Neural crest cell (in vitro differentiated cells): ENCODE measurements at places on chromosomes 16 and 17. TPM values are rescaled to one million over a fixed set of nuclear protein-coding genes. Genes with fewer than 3 reads are reported as not detected.

- no peak for DNase-seq
These were observed 17.5 kb downstream of the NOS2 start for GRCh38 chr17:27782791-27783206.

DNA sequence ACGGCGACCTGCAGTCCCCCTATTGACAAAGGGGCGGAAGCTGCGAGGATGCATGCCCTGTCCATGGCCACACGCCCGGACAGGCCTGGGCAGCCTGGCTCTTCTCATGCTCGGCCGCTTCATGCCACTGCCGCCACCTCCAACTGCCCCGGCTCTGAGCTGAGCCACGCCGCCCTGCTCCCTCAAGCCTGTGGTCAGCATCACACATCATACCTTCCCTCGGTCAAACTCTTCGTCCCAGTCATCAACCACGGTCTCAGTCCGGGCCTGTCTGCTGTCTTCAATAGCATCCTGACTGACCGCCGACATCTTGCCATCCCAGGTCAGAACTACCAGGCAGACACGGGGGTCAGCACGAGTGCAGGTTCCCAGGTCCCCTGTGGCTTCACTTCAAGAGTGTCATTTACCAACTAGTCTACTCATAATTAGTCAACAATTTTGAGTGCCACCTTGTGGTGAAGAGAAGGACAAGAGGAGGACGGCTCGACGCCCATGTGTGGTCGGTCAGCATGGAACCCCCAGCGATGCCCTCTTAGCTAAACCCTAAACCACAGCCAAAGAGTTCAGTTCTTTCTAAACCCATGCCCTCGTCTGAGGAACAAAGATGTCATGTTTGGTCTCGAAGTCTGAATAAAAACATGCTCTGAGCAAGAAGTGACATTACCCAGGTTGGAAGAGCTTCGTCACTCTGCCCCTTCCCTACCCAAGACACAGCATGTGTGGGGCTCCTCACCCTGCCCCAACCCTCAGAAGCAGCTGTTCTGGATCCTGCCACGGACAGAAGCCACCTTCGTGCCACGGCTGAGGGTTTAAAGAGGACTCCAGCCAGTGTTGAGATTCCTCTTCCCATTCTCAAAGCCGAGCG lies 16.9 kb upstream of the CYTH1 start:
- no peak for DNase-seq

DNA sequence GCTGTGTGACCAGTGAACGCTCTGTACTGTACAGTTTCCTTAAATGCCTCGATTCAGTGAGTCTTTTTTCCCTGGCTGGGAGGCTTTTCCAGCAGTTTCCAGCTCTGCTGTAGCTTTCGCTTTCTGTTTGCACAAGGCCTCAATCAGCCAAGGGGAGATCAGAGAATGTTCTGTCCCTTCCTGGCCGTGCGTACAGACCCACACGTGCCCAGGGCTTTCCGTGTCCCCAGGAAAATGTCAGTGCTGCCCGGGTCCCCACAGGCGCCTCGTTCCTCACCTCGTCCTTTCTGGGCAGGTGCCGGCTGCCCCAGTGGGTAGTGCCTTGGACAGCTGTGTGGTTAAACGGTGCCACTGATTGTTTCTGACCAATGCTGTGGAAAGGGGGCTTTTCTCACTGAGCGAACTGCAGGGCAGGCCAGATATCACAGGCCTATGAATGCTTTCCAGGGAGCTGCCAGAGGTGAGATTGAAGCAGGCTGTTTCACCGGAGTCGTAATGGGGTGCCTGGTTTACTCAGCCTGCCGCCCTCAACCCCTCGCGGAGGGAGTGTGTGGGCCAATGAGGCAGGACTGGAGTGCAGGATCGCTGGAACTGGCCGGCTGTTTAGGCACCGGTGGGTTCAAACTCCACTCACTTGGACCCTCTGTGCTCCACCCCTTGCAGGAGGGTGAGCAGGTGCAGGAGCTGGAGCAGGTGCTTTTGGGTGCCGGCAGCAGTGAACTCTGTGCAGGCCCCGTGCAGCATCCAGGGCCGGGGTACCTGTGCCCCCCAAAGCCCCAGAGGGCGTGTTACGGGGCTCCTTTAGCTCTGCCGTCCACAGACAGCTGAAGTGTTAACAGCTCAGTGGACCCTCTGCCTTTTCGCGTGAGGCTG lies 44.4 kb downstream of the ZNF778 start:
- no peak for DNase-seq

- DNase-seq, result no peak
These were observed 7.4 kb downstream of the TELO2 start for GRCh38 chr16:1500465-1501150.

- no peak for DNase-seq
These were observed 59.3 kb downstream of the SMPD3 start for GRCh38 chr16:68389006-68389405.

GRCh38 chr16:53090591-53091411 lies 36.0 kb downstream of the CHD9 start:
- no peak for DNase-seq

GRCh38 chr16:83455716-83456115 lies 352.1 kb upstream of the HSBP1 start:
- no peak for DNase-seq

DNA sequence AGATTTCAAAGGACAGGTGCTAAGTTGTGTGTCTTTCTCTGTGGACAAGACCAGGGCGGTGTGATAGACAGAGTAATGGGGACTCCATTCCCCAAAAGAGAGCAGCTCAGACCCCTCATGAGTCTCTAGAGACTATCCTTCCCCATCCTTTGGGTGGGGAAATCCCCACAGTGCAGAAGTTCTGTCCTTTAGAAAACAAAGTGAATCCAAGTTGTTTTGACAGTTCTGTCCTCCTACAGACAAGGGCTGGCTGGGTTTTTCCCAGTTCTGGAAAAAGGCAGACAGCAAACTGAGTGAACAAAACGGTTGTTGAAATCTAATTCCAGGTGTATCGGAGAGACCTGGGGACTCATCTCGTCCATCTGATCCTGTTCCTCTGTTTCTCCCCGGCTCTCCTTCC lies 11.0 kb upstream of the HAS3 start:
- DNase-seq, result no peak

DNA sequence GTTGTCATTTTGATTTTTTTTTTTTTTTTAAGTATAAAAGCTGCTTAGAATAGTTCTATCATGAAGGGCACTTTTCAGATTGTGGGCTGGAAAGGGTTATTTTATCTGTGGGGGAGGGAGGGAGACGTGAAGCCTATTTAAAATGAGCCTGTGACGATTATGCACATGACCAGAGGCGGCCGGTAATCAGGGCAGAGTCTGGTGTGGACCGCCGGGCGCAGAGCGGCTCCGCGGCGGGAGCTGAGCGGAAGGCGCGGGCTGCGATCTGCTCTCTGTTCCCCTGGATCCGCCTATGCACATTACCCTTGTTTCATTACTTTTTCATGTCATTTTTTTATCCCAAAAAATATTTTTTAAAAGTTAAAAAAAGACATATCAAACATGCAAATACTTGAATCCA lies 23.5 kb downstream of the TMC6 start:
- no peak for DNase-seq

GRCh38 chr16:88686062-88686438 lies 257 bp downstream of the SNAI3 start:
- no peak for DNase-seq

HSD17B1 gene
- 1.2 and 1.9 TPM in 2 replicates for total RNA-seq

KREMEN2 gene
- 1.0 TPM in 2 replicates for total RNA-seq

NOXO1 gene
- 0.63 and 0.75 TPM in 2 replicates for total RNA-seq

TEKT3 gene
- 0.42 and 0.55 TPM in 2 replicates for total RNA-seq

MYH2 gene
- total RNA-seq, result 0.05 and 0.37 TPM in 2 replicates
